ENCODE measurements at places on chromosomes 2 and 18.

DNA sequence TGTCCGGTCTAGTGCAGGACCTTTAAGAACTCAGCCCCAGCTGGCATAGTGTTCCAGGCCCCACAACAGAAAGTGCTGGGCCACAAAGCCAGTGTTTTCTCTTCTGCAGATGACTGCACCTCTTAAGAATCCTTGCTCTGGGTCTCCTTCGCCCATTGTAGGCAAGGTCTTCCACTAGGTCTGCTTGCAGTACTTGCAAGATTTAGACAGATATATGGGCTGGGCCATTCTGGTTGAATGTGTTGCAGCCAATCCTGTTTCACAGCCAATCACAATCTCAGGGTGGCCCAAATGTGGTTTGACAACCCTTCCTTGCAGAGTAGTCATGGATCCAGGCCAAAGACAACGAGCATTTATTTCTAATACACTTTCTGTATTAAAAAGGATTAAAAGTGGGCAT is 13.1 kb upstream of the PIEZO2 start:
- no peak for DNase-seq
- H3K36me3 ChIP-seq = no peaks in the 10 kb centered on the region
- no peaks in the 10 kb centered on the region for H3K27me3 ChIP-seq
- no peak overlapping the region for H3K4me3 ChIP-seq
- H3K4me1 ChIP-seq = no peaks in the 10 kb centered on the region
- H3K27ac ChIP-seq = no peak overlapping the region

GRCh38 chr2:177733-178132 is 86.1 kb downstream of the SH3YL1 start:
- no peaks in the 10 kb centered on the region for H3K27me3 ChIP-seq
- H3K4me1 ChIP-seq = no peaks in the 10 kb centered on the region
- no peak overlapping the region for H3K4me3 ChIP-seq
- H3K27ac ChIP-seq = no peak overlapping the region

DNA sequence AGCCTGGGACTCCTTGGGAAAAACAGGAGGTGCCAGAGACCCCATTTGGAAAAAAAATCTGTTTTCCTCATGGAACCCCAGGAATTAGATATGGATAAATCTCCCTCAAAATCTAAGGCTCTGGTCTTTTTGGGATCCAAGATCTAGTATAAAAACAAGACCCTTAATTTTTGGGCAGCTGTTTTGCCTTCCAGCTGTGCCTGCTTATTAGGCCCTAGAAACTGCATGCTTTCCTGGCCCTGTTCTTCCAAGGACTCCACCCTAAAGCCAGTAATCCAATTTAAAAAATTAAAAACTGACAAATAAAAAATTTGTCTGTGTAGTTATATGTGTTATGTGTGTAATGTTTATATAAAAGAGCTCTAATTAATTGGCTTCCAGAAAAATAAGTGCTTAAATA is 274.6 kb downstream of the STK39 start:
- no peak for DNase-seq
- H3K36me3 ChIP-seq = no peaks in the 10 kb centered on the region
- H3K27ac ChIP-seq = no peak overlapping the region
- H3K4me1 ChIP-seq = no peaks in the 10 kb centered on the region

GRCh38 chr2:180057706-180058412 is 50.8 kb upstream of the CWC22 start:
- H3K36me3 ChIP-seq = no peaks in the 10 kb centered on the region
- H3K27me3 ChIP-seq = no peaks in the 10 kb centered on the region
- H3K27ac ChIP-seq = no peak overlapping the region
- DNase-seq = no peak

GRCh38 chr18:5195656-5196055 is 1.4 kb downstream of the AKAIN1 start:
- no peaks in the 10 kb centered on the region for H3K4me1 ChIP-seq
- no peaks in the 10 kb centered on the region for H3K36me3 ChIP-seq
- no peak overlapping the region for H3K4me3 ChIP-seq
- H3K27me3 ChIP-seq = peaks cover 7% of the 10 kb centered on the region
- DNase-seq = no peak

DNA sequence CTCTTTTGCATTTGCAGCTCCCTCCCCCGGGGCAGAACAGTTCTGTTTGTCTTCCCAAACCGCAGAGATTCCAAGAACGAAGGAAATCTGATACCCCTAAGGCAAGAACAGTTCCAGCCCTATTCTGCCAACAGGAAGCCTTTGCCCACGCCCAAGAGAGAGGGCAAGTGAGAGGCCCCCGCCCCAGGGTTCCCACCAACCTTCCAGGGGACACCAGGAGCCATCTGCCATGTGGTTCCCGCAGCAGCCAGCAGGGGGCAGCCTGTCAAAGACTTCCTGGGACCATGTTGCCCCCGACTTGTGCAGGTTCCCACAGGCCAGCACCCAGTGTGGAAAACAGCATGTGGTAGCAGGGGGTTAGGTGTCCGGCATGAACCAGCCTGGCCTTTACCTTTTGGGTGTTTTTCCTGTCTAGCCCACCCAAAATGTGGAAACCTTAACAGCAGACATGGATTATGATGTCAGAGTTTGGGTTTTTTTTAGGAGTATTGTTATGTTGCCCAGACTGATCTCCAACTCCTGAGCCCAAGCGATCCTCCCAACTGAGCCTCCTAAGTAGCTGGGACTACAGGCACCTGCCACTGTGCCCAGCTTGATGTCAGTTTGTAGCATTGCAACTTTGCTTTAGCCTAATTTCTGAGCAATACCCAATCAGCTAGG is 21.7 kb upstream of the EFHD1 start:
- peak overlapping the region; percentile 13 for H3K27ac ChIP-seq
- H3K4me1 ChIP-seq = no peaks in the 10 kb centered on the region
- no peaks in the 10 kb centered on the region for H3K27me3 ChIP-seq

DNA sequence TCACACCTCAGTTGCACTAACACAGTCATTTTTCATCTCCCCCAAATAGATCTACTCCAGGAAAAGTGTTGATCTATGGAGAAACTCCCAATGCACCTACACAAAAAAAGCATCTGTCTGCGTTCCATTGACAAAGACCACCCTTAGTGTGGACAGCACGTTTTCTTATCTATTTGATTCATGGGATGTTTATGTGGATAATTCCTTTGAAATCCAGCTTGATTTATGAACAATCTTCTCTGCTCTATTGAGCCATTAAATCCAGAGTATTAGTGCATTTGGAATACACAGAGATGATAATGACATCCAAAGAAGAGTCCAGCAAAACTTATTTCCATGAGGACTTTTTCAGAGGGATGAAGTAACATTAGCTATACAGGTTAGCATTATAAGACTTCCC is 1221.9 kb upstream of the NXPH2 start:
- no peaks in the 10 kb centered on the region for H3K4me1 ChIP-seq
- no peaks in the 10 kb centered on the region for H3K36me3 ChIP-seq
- DNase-seq = no peak
- no peak overlapping the region for H3K4me3 ChIP-seq
- H3K27me3 ChIP-seq = no peaks in the 10 kb centered on the region
- no peak overlapping the region for H3K27ac ChIP-seq

All from prostate gland (tissue), 2 donors.